ENCODE measurements at places on chromosomes 12 and 14. TPM values are rescaled to one million over a fixed set of nuclear protein-coding genes. Genes with fewer than 3 reads are reported as not detected.

DNA sequence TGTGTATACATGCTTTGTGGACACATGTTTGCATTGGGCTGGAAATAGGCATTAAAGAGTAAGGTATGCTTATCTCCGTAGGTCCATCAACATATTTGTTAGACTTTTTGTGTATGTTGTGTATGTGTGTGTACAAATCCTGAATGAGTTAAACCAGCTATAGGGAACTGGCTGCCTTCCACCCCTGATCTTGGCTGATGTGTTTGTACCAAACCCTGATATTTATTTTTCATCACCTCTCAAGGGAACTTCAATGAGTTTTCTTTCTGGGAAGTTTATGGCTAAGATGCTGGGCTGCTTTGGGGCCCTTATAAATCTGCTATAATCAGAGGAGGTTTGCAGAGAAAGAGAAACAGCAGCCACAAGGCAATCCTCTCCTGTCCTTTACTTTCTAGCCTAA is 37.1 kb upstream of the CISTR start:
- no peak for DNase-seq

Gene GPR135
- 1.5 TPM for total RNA-seq

- no peak for DNase-seq
Observed at GRCh38 chr12:101474711-101475386, at the start of gene SPIC. TSS of gene SPIC (plus strand) at chr12:101475336. CDS start at chr12:101476905, 1,569 bp downstream.

DNA sequence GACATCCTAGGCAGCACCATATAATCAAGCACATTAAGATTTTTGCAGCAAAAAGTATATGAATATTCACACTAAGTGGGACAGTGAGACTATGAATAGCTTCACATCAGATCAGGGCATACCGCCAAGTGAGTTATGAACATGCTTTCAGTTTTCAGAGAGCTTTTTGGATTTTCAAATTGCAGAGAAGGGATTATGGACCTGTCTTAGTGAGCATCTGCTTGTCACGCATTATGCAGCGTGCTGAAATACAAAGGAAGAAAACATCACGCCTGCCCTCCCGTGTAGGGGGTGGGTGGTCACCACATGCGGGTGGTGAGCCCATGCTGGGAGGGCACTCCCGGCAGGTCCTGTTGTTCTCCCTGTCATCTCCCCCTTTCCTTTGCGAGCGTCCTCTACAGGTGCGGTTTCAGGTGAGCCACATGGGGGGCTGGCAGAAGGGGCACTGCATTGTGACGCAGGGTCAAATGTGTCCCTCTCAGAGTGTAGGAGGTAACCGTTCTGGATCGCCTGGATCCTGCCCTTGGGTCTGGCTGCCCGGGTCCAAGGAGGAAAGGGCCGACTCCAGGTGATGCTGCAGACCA is 42.6 kb downstream of the TRAF3 start:
- DNase-seq, result no peak

Gene NGDN
- total RNA-seq, result 60.5 TPM

- DNase-seq, result no peak
Observed at GRCh38 chr14:105043641-105044040, 21.6 kb downstream of the GPR132 start.

- DNase-seq, result no peak
Observed at GRCh38 chr14:72303930-72304329, 371.7 kb downstream of the RGS6 start.

Gene CEP128
- 25.0 TPM for total RNA-seq

GRCh38 chr14:83709116-83709515 is 1820.8 kb upstream of the FLRT2 start:
- no peak for DNase-seq

Gene WDR89
- 21.9 TPM for total RNA-seq

GRCh38 chr12:32455607-32456071 is 56.3 kb downstream of the FGD4 start:
- no peak for DNase-seq

Gene GPR137C
- total RNA-seq, result 0.05 TPM

DNA sequence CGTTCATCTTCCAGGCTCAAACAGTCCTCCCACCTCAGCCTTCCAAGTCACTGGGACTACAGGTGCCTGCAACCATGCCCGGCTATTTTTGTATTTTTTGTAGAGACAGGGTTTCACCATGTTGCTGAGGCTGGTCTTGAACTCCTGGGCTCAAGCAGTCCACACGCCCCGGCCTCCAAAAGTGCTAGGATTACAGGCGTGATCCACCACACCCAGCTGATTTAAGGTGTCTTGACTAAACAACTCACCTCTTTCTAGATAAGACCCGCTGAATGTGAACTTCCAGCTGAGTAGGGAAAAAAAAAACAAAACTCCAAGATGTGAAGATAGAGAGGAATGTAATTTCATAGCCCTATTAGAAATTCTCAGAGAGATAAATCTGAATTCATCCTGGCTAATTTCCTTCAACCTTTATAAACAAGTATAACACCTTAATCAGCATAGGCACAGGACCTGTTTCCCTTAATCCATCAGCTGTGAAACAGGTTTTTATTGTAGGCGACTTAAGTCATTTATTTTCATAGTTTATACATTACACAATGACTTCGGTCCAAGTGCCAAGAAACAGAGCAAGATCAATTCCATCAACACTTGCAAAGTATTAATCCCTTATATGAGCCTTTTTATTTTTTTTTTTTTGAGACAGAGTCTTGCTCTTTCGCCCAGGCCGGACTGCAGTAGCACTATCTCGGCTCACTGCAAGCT is 51.5 kb downstream of the HCAR2 start:
- DNase-seq, result no peak

Gene PROX2
- total RNA-seq, result not detected

DNA sequence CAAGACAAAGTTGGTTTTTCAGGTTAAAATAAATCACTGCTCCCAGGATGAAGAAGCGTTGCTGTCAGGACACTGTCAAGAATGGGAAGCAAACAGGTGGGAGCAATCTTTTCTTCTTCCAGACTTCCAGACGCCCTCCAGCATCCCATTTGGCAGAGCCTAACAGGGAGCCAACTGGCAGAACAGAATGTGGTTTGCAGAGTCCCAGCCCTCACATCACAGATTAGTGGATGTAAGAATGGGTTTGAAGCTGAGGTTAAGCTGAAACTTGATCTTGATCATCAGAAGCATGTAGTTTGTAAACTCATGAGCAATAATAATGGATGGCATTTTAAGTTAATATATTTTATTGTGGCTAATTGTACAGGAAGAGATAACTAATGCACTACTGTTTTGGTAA is 636.4 kb downstream of the SLC6A15 start:
- no peak for DNase-seq

DNA sequence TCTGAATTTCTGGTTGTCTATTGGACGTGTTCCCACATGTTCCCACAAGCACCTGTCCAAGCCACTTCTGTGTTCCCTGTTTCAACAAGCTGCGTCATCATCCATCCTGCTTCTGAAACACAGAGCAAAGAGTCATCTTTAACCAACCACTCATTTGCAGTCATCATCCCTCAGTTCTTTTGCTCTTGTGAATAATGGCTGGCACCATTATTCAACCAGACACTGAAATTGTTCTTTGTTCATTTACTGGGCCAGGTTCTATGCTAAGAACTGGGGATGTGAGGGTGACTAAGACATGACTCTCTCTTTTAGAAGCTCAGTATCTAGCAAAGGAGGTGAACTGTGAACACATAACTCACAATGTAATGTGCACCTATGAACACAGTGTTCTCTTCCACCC is 40.7 kb upstream of the ANO4 start:
- no peak for DNase-seq

Gene TAS2R8
- total RNA-seq, result not detected

Gene PPFIA2
- not detected for total RNA-seq

Gene SLC38A4
- not detected for total RNA-seq

DNA sequence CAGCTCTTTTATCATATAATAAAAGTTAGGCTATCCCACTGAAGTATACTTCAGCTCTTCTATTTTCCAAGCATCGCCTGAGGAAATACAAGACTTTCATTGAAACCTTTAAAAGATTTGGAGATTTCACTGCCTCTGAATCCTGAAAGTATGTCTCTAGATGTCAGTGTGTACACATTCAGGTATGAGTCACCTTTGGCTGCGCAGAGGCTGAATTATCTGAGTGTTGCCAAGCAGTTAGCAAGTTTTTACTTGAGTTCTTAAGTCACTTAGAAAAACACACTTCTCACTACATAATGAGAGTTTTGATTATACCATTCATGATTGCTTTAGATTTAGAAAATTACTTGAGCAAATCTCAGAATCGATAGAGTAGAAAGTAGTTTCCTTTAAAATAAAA is 210.3 kb downstream of the TMTC2 start:
- DNase-seq, result no peak

GRCh38 chr12:107349008-107349747 is 255.8 kb upstream of the CRY1 start:
- no peak for DNase-seq

Gene DTX1
- total RNA-seq, result 75.3 TPM

Gene BEST3
- total RNA-seq, result not detected

- DNase-seq, result no peak
Observed at GRCh38 chr14:85527006-85527405, 2.9 kb upstream of the FLRT2 start.

DNA sequence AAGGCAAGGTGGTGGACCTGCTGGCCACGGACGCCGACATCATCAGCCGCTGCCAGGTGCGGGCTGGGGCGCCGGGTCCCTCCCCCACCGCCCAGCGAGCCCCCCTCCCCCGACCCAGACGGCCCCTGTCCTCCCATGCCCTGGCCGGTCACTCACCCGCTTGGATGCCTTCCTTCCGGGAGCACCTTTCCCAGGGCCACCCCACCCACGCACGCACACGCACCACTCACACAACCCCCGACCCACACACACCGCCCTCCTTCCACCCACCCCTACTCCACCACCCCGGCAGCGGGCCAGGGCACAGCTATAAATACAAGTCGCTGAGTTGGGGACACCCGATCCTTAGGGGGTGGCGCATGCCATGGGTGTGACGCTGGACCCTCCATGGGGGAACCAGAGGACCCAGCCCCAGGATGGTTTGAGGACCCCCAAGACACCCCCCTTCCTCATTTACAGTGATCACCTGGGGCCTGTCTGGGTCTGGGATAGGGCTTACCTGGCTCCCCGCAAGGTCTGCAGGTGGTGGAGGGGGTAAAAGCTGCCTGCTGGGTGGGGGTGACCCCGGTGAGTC is 465 bp downstream of the ADSS1 start:
- no peak for DNase-seq

DNA sequence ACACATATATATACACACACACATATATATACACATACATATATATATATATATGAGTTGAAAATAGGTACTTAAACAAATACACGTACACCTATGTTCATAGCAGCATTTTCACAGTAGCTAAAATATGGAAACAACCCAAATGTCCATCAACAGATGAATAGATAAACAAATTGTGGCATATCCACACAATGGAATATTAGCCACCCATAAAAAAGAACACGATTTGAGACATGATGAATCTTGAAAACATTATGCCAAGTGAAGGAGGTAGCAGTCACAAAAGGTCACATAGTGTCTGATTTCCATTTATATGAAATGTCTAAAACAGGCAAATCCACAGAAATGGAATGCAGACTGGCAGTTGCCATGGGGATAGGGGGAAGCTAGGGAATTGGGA is 276.3 kb downstream of the KSR2 start:
- DNase-seq, result no peak

Gene ASCL1
- not detected for total RNA-seq

- DNase-seq, result no peak
Observed at GRCh38 chr14:105857826-105858675, 331.7 kb downstream of the TMEM121 start.

DNA sequence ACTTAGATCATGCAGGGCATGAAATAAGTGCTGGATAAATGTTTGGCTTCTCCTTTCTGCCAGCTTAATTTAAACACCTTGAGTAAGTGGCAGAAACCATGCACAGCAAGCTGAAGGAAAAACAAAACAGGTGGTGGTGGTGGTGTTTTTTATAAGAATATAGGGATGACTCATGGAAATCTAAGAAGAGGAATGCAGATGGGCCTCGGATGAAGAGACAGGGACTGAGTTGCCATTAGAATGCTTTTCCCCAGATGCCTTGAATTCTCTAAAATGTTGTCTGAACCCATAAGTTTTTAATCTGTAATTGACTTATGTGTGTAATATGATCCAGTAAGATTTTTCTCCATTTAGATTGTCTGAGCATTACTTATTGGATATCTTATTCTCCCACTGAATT is 93.1 kb upstream of the ZDHHC17 start:
- DNase-seq, result no peak

- DNase-seq, result no peak
Observed at GRCh38 chr12:38139456-38139855, 177.1 kb upstream of the ALG10B start.

DNA sequence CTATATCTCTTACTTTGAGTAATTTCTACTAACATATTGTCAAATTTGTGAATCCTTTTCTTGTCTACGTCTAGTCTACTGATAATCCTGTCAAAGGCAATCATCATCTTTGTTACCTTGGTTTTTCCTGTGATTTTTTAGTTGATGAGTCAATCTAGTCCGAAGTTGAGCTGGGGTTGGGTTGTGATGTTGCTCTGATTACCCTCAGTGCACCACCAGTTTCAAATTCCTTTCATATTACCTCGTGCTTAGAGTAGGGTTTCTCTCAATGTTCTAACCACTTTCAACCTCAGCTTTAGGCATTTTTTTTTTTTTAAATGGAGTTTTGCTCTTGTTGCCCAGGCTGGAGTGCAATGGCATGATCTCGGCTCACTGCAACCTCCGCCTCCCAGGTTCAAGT is 186.8 kb downstream of the BTG1 start:
- no peak for DNase-seq

Gene JDP2
- total RNA-seq, result 21.2 TPM

Data from activated B cell treated with CpG ODN at 0.5 μM for 24 hours (primary cell).